ENCODE measurements at places on chromosomes 1 and 21. TPM values are rescaled to one million over a fixed set of nuclear protein-coding genes. Genes with fewer than 3 reads are reported as not detected.

- DNase-seq = peak; percentile 5
Observed at GRCh38 chr1:63691701-63692425, 82.0 kb upstream of the ROR1 start.

The GOLT1A gene
- total RNA-seq = not detected

The PCBP3 gene
- total RNA-seq = 5.5 TPM

- DNase-seq = no peak
Observed at GRCh38 chr1:188665477-188665876, 1812.2 kb downstream of the BRINP3 start.

DNA sequence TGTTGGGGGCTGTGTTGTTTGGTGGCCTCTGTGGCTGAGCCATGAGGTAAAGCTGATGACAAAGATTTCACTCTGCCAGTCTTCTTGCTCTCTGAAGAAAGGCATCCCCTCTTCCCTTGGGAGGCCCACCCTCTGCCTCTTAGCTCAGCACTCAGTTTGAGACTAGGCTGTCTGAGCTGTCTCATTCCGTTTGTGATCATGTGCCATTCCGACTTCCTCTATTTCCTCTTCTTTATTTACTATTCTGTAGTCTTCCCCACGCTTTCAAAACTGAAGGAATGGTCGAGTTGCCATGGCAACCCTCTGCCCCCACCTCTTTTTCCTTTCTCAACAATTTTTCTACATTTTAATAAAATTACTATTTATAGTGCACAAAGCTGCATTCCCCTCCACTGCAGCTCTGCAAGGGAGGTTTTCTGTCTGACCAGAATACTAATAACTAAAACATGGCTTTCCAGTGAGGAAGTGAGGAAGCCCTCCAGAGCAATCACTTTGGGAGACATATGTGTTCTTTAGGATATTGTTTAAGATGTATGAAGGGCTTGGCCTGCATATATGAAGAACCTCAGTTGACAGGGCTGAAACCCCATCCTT, 30.8 kb downstream of the KCNA3 start:
- no peak for DNase-seq

GRCh38 chr1:179164494-179164893, 65.0 kb downstream of the ABL2 start:
- no peak for DNase-seq

DNA sequence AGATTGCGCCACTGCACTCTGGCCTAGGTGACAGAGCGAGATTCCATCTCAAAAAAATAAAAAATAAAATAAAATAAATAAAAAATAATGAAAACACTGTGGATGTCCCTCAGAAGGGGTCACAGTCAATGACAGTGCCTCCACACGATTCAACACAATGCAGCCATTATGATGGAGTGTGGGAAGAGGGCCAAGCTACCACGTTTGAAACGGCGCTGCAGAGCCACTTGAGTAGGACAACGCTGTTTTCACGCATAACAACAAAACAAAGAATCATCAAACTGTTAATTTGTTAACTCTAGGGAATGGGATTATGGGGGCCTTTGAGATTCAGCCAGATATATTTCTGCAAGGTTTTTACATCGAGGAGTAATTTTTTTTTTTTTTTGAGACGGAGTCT, 36.5 kb downstream of the NKAIN1 start:
- DNase-seq = peak; percentile 18

DNA sequence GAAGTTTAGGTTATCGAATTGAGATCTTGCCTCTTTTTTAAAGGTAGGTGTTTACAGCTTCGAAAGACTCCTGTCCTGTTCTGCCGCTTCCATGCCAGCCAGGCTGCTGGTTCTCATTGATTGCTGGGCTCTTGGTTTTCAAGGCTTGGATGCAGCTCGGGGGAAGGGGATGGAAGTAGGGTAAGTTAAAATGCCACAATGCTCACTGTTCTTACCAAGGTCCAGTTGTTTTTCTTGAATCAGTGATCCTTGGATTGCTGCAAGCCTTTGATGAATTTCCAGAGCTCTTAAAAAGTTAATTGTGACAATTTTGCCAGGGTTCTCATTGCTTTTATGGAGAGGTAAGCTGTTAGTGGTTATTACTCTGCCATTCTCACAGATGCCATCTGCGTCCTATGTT, 74.9 kb downstream of the PCBP3 start:
- DNase-seq = no peak

The PCP4L1 gene
- total RNA-seq = 3.1 TPM

The ADARB1 gene
- 17.0 TPM for total RNA-seq
